ENCODE measurements at places on chromosomes 12 and 14.

DNA sequence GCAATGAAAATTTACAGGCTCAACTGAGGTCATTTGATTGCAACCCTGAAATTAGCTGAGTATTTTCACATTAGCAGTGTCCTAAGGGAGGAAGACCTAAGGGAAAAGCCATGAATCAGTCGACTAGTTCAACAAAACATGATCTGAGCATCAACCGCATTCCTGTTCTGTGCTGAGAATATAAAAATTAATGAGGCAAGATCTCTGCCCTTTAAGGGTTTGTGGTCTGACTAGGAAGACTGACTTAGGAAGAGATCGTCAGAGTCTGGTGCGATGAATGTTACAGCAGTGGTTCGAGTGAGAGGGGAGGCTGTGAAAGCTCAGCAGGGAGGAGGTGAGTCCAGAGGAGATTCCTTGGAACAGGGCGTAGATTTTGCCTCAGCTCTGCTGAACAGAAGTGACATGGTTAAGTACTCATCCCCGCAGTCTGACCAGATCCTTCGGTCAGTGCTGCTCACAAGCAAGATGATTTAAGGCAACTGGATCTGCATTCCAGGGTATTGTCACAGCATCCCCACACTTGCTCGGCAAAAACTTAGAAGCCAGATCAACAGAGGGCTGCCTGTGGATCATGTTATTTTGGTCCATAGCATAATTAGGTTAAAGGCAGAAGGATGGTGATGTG is 49.6 kb downstream of the BMAL2 start:
- DNase-seq = no peak

DNA sequence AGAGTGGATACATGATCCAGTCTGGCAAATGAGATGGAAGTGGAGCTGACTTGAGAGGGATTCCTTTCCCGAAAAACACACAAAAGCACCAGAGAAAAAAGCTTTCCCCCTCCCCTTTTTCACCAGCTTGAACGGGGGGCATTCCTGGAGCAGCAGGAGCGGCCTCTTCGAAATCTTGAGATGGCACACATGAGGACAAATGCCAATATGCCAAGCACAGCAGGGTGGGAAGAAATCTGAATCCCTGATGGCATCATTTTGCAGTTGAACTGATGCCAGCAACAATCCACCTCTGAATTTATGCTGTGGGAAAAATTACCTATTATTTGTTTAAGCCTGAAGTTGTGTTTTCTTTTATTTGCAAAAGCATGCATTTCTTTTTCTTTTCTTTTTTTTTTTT is 29.7 kb upstream of the BICD1 start:
- no peak for DNase-seq

DNA sequence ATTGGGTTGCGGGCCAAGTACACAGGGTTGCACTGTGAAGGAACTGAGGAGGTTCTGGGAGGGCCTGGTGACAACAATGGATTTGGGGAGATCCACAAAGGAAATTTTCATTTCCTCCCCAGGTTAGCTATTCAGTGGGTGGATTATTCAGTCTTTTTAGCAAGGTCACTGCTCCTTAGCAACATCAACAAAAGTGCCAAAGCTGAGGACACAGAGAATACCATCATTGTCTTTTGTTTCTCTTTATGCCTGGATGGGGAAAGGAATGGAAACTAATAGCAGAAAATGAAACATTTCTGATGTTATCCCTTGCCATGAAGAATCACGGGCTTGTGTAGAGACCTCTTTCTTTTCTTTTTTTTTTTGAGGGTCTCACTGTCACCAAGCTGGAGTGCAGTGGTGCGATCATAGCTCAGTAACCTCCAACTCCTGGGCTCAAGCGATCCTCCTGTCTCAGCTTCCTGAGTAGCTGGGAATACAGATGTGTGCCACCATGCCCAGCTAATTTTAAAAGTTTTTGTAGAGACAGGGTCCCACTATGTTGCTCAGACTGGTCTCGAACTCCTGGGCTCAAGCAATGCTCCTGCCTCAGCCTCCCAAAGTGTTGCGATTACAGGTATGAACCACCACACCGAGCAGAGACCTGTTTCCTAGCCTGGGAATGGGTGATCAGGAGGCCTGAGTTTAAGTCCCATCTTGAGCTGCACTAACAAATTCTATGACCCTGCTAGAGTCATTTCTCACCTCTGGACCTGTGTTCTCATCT is 6.5 kb downstream of the PPP1R3E start:
- no peak for DNase-seq

DNA sequence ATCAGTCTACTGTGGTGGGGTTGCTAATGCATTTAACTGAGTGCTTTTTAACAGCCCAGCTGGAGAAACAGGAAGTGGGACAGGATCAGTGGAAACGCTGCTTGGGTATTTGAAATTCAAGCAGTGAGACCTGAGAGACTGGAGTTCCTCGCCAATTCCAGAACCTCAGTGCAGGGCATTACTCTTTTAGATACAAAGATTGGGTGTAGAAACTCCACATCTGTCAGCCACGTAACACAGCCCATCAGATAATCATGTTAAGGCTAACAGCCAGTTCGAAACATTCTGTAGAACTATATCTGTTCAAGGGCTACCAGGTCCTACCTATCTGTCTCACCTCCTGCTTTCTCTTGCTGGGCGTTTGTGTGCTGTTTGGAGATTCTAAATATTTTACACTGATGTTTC is 45.5 kb downstream of the RAD52 start:
- DNase-seq = no peak

DNA sequence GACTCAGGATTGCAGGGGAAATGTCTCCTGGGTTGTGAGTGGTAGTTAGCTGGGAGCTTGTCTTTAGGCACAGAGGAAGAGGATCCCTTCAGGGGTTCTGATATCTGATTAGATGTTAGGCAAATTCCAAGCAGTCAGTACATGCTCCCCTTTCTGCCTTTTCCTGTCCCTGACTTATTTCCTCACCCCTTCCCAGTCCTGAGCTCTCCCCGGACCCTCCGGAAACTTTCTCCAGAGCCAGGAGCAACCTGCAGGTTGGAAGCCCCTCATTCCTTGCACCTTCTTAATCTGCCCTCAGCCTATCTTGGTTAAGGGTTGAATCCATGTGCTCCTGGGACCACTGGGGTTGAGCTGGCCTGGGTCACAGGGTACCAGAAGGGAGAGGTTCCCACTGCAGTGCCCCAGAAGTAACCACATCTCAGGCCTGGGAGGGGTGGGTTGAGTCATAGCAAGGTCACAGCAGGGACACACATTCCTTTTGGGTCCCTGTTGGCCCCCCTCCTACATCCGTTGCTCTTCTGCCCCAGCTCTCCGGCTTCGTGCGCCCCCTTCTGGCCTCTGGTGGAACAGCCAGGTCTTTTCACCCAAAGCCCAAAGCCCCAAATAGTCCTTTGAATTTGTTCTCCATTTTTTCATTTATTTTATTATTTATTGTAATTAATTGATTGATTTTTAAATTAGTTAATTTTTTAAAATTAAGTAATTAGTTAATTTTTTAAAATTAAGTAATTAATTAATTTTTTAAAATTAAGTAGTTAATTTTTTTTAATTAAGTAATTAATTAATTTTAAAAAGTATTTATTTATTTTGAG is 1.8 kb downstream of the IGFBP6 start:
- DNase-seq = peak; percentile 76

DNA sequence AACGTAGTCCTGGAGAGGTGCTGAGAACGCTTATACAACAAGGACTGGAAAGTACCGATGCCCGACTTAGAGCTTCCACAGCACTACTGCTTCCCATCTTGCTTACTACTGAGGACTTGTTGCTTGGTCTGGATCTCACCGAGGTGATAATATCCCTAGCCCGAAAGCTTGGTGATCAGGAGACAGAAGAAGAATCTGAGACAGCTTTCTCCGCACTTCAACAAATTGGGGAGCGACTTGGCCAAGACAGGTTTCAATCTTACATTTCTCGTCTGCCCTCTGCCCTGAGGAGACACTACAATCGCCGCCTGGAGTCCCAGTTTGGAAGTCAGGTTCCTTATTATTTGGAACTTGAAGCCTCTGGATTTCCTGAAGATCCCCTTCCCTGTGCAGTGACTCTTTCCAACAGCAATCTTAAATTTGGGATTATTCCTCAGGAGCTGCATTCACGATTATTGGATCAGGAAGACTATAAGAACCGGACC is 1.1 kb downstream of the TOGARAM1 start:
- DNase-seq = no peak

- no peak for DNase-seq
Observed at GRCh38 chr14:30309405-30309804, 249.6 kb upstream of the G2E3 start.

GRCh38 chr12:26471560-26471959 is 276.2 kb downstream of the SSPN start:
- no peak for DNase-seq

GRCh38 chr12:105355752-105356151 is 25.3 kb downstream of the C12orf75 start:
- no peak for DNase-seq

GRCh38 chr12:15883536-15883935 is 1.3 kb downstream of the STRAP start:
- no peak for DNase-seq

DNA sequence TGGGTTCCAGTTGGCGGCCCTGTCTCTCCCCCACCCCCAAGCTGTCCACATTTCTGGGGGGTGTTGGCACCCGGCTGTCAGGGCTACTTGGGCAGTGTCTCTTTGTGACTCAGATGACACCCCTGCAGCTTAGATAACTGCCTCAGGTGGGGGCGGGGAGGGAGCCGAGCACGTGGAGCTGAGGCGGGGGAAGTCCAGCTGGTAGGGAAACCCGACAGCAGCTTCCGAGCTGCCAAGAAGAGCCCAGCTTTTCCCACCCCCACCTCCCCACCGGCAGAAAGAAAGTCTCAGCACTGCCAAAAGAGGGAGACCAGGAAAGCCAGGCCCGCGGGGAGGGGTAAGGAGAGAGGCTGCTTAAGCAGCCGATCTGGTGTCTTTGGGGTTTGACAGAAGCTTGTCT is 1.4 kb downstream of the LRTM2 start:
- DNase-seq = no peak

DNA sequence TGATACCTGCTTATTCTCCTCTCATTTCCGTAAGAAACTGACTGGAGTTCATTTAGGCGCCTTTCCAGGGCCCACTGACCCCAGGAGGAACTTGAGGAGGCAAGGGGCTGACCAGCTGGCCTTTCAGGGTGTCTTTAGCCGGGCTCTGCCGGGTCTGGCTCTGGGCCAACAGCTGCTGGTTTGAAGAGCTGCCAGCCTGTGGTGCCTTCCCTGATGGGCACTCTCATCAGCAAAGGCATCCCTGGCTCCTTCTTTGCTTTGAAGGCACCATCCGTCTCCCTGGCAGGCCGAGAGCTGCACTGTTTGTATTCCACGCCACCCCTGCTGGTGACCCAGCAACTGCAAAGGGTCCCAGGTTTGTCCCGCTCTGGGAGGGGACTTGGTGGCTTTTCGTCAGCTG is 42.0 kb downstream of the IQSEC3 start:
- DNase-seq = no peak

GRCh38 chr14:53571641-53572328 is 384.8 kb downstream of the BMP4 start:
- DNase-seq = no peak

Data from stimulated activated CD4-positive, alpha-beta T cell treated with anti-CD3 and anti-CD28 coated beads, TNF-alpha, amount 100 ng/mL, for 4 hours (primary cell).